ENCODE measurements at places on chromosomes 2 and 18.

DNA sequence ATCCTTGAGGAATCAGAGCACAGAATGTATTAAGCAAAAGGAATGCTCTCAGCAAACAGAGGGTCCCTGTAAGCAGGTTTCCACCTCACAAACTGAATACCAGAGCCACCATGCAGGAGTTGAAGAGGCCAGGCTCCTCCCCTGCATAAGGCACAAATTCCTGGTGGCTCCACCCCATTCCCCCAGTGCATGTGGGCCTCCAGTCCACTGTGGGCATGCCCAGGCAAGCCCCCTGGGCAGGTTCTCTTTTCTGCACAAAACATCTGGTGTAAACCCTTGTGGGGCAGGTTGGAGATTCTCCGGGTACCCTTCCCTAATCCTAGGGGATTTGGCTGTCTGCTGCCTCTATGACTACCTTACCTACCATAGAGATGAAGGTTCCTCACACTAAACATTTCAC lies 166.5 kb downstream of the PTPRM start:
- no peak for DNase-seq

GRCh38 chr2:72129681-72130340 lies 17.9 kb downstream of the CYP26B1 start:
- no peak for DNase-seq

DNA sequence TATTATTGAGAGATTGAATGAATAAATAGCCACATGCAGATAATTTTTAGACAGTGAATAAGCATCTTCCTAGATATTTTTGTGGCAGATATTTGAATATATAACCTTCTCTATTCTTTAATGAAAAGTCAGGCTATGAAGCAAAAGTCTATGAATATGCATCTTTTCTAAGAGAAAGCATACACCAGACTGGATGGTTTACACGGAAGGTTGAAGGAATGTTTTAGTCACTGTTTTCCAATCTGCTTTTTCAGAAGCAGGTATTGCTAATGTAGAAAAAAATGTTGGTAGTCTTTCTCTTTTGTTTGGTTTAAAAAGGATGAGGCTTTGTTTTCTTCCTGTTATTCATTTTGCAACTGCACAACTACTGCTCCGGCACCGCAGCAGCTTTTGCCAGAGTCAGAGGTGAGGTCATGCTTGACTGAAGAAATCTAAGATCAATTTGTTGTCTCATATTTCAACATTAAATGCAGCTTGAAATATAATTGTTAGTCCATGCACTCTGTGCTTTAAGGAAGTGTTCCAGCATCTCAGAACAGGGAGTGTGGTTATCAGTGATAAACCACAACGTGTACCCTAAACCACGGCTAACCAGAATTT lies 1540.8 kb upstream of the PIK3C3 start:
- DNase-seq: no peak

GRCh38 chr2:86398500-86399474 lies 42.4 kb upstream of the KDM3A start:
- DNase-seq: no peak

DNA sequence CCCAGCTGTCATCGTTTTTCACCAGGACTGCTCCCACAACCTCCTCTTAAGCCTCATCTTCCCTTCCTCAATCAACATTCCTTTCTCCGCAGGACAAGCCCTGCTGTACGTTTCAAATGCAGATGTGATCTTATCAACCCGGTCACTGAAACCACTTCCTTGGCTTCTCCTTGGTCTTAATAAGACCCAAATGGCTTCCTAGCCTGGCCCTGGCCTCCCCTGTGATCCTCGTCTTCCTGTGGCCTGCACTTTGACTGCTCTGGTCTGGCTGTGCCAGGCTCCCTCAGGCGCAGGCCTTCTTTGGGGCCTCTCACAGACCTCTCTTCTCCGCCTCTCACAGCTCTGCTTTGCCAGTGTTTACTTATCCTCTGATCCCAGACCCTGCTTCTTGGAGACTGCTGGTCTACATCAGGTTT lies 4.7 kb upstream of the ADNP2 start:
- no peak for DNase-seq

DNA sequence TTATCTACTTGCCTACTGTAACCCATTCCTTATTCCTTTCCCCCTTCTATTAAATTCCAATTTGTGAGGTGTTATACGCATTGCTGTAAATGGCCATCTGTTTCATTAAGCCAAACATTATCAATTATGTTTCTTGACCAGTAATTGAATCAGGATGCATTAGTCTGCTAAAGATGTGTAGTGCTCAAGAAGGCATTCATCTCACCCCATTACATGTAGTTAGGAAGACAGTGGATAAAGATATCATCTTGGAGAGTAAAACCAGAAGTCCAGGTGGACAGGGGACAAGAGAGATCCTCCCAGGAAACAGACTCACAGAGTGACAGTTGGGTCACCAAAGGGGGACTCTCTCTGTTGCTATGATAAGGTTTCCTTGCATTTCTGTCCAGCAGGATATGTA lies 73.3 kb upstream of the FAM98A start:
- no peak for DNase-seq

DNA sequence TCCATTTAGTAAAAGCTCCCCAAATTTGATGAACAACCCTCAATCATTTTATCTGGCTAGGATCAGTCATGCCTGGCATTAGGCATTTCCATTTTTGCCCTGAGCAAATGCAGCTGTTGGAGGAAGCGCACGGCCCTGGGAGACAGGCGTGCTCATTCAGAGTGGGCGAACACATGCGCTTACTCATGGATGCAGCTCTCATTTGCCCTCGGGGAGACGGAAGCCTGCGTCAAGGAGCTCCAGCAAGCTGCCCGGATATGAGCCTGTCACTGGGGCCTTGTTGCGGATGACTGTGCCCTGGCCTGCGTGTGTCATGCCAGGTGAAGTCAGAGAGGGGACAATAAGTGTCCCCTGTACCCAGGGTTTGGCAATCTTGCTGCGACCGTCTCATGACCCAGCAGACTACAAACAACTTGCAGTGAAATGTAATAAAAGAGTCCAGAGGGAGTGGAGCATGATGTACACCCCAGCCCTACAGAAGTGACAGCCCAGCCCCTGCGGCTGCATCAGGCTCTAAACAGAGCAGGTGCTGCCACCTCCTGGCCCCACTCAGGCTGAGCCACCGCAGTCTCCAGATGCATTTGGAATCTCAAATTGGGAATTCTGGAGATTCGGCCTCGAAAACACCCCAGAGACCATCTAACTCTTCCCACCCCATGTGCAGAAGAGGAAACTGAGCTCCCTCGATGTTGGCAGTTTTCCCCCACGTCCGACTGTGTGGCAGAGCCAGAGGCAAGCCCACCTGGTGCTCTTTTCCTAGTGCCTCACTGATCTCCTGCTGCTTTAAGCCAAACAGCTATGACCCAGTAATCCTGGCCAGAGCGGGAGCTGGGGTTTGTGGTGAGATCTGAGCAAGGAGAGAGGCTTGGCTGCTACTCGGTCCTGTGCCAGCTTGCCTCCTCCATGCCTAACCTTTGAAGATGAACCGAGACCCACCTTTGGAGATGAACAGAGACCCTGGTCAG lies 105.0 kb upstream of the ALK start:
- peak; percentile 33 for DNase-seq

DNA sequence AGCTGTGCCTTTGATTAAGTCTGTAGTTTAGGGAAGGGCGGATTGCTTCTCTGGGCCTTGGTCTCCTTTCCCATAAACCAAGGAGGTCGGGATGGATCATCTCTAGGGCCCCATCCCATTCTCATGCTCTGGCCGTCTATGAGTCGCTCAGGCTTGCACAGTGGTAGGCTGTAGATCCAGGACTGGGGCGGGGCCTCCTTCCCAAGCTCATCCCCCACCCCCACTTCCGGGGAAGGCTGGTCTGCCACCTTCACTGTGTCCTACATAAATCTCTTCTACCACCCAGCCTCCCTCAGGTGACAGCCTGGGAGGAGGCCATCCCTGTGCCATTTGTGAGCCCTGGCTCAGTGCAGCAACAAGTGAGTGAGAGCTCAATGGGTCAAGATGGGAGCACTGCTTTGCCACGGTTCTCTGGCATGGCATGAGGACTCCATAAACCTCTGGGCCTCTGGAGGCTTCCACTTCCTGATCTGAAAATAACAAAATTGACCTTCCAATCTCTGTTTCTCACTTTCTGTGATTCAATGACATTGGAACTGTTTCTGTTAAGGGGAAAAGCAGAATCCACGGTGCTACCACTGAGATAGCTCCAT lies 68.5 kb downstream of the SUMO1 start:
- no peak for DNase-seq

- no peak for DNase-seq
Observed at GRCh38 chr2:208671886-208672680, 265.5 kb downstream of the PTH2R start.

GRCh38 chr2:237732790-237733381 lies 65.7 kb upstream of the RBM44 start:
- no peak for DNase-seq

GRCh38 chr2:144233733-144234541 lies 286.0 kb downstream of the ZEB2 start:
- no peak for DNase-seq

GRCh38 chr18:78420116-78420515 lies 559.5 kb upstream of the SALL3 start:
- DNase-seq: no peak

- DNase-seq: no peak
Observed at GRCh38 chr2:222264791-222265320, 33.9 kb downstream of the PAX3 start.

Measured in NCI-H460 (cell line).